ENCODE measurements at places on chromosomes 16 and 17. TPM values are rescaled to one million over a fixed set of nuclear protein-coding genes. Genes with fewer than 3 reads are reported as not detected.
A peak's percentile ranks its signal among the peaks of the same experiment; 100 is the strongest.

- no peak for DNase-seq
Measured at GRCh38 chr17:34798581-34798980, 162.7 kb downstream of the CCT6B start.

- DNase-seq: peak; percentile 45
Measured at GRCh38 chr16:27841911-27842310, 221.6 kb downstream of the GSG1L start.

GRCh38 chr16:69197573-69197972 is 10.6 kb downstream of the SNTB2 start:
- no peak for DNase-seq

Gene NUP88
- total RNA-seq: 56.5 TPM

Gene PITPNM3
- 3.6 TPM for total RNA-seq

Gene SLC6A4
- total RNA-seq: 0.27 TPM

GRCh38 chr16:70804153-70804733 is 3.3 kb upstream of the VAC14 start:
- no peak for DNase-seq
